ENCODE measurements at places on chromosomes 4 and X. TPM values are rescaled to one million over a fixed set of nuclear protein-coding genes. Genes with fewer than 3 reads are reported as not detected.

FGFBP1 gene
- total RNA-seq: 2.5 TPM

RADX gene
- total RNA-seq: 0.08 TPM

YY2 gene
- 2.1 TPM for total RNA-seq

FANCB gene
- 3.1 TPM for total RNA-seq

ASB12 gene
- not detected for total RNA-seq

MAGEC2 gene
- not detected for total RNA-seq

MND1 gene
- total RNA-seq: 18.7 TPM

SULT1E1 gene
- total RNA-seq: not detected

ODAPH gene
- not detected for total RNA-seq

AREG gene
- total RNA-seq: 23.9 TPM

CUL4B gene
- 37.8 TPM for total RNA-seq

SRPX2 gene
- total RNA-seq: 3.2 TPM

ARHGAP36 gene
- not detected for total RNA-seq

IL21 gene
- not detected for total RNA-seq

SAGE1 gene
- 0.05 TPM for total RNA-seq

CLDN34 gene
- not detected for total RNA-seq

MSX1 gene
- total RNA-seq: 9.2 TPM

TMEM144 gene
- total RNA-seq: 3.6 TPM

DUSP21 gene
- total RNA-seq: not detected

NKX3-2 gene
- 0.12 TPM for total RNA-seq

POU3F4 gene
- not detected for total RNA-seq

CXCL1 gene
- 4.3 TPM for total RNA-seq

FGFR3 gene
- 1.8 TPM for total RNA-seq

TRO gene
- 0.87 TPM for total RNA-seq

NDNF gene
- not detected for total RNA-seq

PHEX gene
- 0.33 TPM for total RNA-seq

MAGEA9B gene
- total RNA-seq: not detected

CT47B1 gene
- not detected for total RNA-seq

MXRA5 gene
- not detected for total RNA-seq

SLITRK4 gene
- total RNA-seq: not detected

CT47A1 gene
- total RNA-seq: not detected

PASD1 gene
- total RNA-seq: not detected

TECRL gene
- total RNA-seq: not detected

GBA3 gene
- not detected for total RNA-seq

LGI2 gene
- total RNA-seq: 0.09 TPM

CD99 gene
- total RNA-seq: 351 TPM
